ENCODE measurements at places on chromosomes 1 and 21.

- DNase-seq = no peak
Measured at GRCh38 chr1:78038071-78038470, 7.7 kb upstream of the GIPC2 start.

DNA sequence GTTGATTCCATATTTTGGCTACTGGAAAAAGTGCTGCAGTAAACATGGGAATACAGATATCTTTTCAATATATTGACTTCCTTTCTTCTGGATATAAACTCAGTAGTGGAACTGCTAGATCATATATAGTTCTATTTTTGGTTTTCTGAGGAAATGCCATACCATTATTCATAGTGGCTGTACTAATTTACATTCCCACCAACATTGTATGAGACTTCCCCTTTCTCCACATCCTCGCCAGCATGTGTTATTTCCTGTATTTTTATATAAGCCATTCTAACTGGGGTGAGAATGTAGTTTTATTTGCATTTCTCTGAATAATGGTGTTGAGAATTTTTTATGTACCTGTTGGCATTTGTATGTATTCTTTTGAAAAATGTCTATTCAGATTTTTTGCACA is 385.2 kb downstream of the NUF2 start:
- DNase-seq = no peak

GRCh38 chr1:202938287-202938925 is 11.4 kb upstream of the KLHL12 start:
- no peak for DNase-seq

- no peak for DNase-seq
Measured at GRCh38 chr1:62285984-62286785, 33.0 kb downstream of the KANK4 start.

DNA sequence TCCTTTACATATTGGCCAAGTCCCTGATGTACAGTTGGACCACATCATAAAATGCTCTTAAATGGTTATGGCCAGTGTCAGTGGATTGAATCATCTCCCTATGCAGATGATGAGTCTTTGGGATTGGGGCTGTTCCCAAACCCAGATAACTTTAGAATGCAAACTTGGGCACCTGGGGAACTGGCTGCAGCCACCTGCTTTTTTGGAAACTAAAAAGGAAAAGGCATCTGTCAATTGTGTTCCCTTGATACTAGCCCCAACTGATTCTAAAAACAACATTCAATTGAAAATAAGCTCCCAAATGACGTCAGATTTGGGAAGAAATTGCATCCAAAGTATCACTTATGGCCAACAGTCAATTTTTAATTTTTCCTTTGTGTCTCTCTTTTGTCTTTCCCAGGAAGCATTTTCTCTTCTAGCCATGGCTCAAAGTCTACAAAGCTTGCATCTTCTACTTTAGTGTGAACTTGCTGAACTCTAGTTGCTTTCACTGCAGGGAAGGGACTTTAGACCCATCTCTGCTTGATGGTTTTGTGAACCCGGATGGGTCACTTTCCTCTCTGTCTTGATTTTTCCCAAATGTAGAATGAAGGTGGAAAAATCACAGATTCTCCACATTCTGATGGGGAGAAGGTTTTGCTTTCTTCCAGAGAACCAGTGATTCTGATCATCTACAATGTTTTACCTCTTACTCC is 402.3 kb upstream of the USP24 start:
- no peak for DNase-seq

- DNase-seq = no peak
Measured at GRCh38 chr1:26811057-26811456, 15.4 kb upstream of the ZDHHC18 start.

- DNase-seq = no peak
Measured at GRCh38 chr1:13461977-13462376, 51.7 kb downstream of the PRAMEF20 start.

GRCh38 chr1:3327936-3328590 is 126.4 kb upstream of the ARHGEF16 start:
- no peak for DNase-seq

DNA sequence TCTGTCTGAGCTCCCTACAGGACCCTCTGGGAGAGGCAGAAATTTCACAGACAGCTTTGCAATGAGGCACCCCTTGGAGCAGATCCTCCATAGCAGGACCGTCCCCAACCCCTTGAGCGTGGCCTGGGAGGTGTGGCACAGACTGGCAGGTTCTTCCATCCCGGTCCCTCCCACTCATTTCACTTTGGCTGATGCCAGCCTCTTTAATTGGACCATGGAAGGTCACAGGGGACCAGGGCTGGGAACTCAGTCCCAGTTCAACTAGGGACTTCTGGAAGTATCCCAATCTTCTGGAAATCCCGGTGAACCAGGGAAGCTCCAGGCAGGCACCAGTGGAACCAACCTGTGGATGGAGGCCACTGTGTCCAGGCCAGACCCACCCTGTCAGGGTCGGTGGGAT is 83.7 kb downstream of the SPSB1 start:
- DNase-seq = no peak

GRCh38 chr1:109529881-109530456 is 9.7 kb upstream of the GPR61 start:
- DNase-seq = no peak

DNA sequence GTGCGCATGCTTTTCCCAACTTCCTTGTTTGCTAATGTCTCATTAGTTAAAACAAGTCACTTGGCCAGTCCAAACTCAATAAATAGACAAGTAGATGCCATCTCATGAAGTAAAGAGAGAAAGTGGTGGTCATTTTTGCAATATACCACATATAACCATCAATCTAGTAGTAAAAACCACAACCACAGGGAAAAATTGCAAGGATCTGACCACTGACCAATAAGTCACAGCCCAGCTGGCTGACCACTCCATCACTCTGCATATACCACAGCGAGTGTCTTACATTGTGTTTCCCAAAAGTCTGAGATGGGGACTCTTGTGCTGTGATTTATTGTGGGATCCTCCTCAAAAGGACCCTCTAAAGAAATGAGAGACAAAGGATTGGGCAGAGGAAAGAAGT is 76.0 kb downstream of the FH start:
- DNase-seq = no peak

GRCh38 chr21:43351501-43352153 is 75.3 kb downstream of the SIK1 start:
- DNase-seq = no peak

- no peak for DNase-seq
Measured at GRCh38 chr1:37070126-37070525, 35.8 kb upstream of the GRIK3 start.
